Placental epithelial cell (primary cell): ENCODE measurements at places on chromosomes 7 and 10. TPM values are rescaled to one million over a fixed set of nuclear protein-coding genes. Genes with fewer than 3 reads are reported as not detected.

Gene MYOZ1
- 0.43 and 0.79 TPM in 2 replicates for total RNA-seq

Gene THSD7A
- total RNA-seq, result under 0.01 TPM in 1 of 2 replicates, not detected in the other

Gene TIMM23
- 34.5 and 65.4 TPM in 2 replicates for total RNA-seq

Gene LRRC18
- total RNA-seq, result not detected in 2 replicates

Gene RNF32
- total RNA-seq, result 0.54 and 0.79 TPM in 2 replicates

Gene MBL2
- total RNA-seq, result not detected in 2 replicates

Gene TAF6
- total RNA-seq, result 24.7 and 45.3 TPM in 2 replicates

Gene PSD
- 2.3 and 12.2 TPM in 2 replicates for total RNA-seq

Gene IL6
- total RNA-seq, result 0.39 TPM in 1 of 2 replicates, not detected in the other

Gene GPC2
- 2.7 and 3.1 TPM in 2 replicates for total RNA-seq

Gene CDK5
- 16.1 and 27.9 TPM in 2 replicates for total RNA-seq

Gene ERVW-1
- not detected in 2 replicates for total RNA-seq

Gene CLRN3
- total RNA-seq, result not detected in 2 replicates

Gene OR2A12
- total RNA-seq, result not detected in 2 replicates

Gene CHPF2
- 94.6 and 107 TPM in 2 replicates for total RNA-seq

Gene IDI2
- not detected in 2 replicates for total RNA-seq

Gene ANXA8L1
- 465 and 960 TPM in 2 replicates for total RNA-seq

Gene SPACDR
- 0.87 and 1.2 TPM in 2 replicates for total RNA-seq
